ENCODE measurements at places on chromosomes 3 and 15. TPM values are rescaled to one million over a fixed set of nuclear protein-coding genes. Genes with fewer than 3 reads are reported as not detected.

Gene HDC
- polyA plus RNA-seq: 1.3 TPM

Gene CTXN2
- not detected for polyA plus RNA-seq

Gene GRK7
- 0.13 TPM for polyA plus RNA-seq

Gene GXYLT2
- 31.1 TPM for polyA plus RNA-seq

Gene SGO1
- polyA plus RNA-seq: 6.0 TPM

Gene SLC15A2
- 43.0 TPM for polyA plus RNA-seq

Gene SLC2A2
- polyA plus RNA-seq: not detected

DNA sequence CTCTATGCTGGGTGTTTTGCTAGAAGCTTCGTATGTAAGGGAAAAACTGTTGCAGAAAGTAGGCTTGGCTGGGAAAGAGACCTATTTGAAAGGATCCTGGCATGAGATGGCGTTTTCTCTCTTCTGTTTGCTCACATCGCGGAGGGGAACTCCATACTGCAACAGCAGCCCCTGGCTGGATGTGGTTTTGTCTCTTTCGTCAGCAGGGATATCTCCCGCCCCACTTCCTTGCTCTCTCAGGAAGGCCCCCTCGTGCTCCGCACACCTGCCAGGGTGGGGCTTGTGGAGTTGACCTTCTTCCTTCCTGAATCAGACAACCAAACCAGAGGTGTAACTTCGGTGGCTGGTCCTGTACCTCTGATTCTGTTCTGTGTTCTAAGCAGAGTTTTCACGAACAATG is 26.4 kb upstream of the MYZAP start:
- DNase-seq: no peak

DNA sequence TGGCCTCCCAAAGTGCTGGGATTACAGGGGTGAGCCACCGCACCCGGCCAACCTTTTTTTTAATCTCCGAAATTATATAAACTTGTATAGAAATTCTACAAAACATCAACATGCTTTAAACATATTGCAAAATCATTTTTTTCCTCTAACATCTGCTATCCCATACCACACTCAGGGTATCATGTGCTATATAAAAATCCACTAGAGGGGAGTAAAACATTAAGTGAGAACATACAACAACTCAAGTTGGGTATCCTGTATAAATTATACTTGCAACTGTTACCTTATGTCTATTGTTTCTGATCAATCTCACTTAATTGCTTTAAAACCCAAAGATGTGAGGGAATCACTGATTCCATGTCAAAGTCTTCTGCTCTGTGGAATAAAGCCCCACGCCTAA is 71.9 kb upstream of the FBN1 start:
- DNase-seq: no peak

DNA sequence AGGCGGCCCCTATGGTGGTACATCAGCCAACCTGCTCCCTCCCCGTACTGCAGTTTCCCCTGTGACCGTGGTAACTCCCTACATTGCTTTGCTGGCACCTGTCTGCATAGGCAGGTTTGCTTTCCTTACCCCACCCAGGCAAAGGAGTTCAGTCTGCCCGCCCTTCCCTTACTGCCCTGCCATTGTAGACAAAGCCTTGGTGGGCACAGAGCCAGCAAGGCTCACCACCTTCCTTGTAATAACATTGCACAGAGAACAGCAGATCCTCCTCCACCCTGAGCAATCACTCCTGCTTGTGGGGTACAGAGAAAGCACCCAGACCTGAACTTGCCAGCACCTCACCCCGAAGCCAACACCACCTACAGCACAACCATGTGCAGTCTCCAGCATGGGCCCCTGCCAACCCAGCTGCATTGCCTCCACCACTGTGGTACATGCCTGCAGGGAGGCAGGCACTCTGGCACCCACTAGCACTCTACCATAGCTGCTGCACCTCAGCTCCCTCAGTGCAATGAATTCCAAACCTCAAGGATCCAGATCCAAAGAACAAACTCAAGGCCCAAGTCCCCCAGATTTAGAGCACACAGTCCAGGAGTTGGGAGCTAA is 192.7 kb upstream of the KCNMB2 start:
- no peak for DNase-seq

GRCh38 chr3:181727341-181728032 is 15.8 kb downstream of the SOX2 start:
- DNase-seq: peak; percentile 60

- DNase-seq: no peak
Measured at GRCh38 chr15:25727116-25727515, 136.0 kb downstream of the ATP10A start.

DNA sequence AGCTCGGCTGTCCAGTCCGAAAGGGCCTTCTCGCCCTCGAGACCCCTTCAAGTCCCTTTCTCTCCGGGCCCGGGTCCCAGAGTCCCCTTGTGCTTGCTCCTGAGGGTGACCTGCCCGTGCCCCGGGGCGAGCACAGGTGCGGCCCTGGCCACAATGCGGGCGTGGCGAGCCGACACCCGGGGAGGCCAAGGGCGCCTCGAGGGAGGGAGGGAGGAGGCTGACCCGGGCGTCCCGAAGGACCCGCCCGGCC is 810 bp upstream of the MEF2A start:
- DNase-seq: no peak

DNA sequence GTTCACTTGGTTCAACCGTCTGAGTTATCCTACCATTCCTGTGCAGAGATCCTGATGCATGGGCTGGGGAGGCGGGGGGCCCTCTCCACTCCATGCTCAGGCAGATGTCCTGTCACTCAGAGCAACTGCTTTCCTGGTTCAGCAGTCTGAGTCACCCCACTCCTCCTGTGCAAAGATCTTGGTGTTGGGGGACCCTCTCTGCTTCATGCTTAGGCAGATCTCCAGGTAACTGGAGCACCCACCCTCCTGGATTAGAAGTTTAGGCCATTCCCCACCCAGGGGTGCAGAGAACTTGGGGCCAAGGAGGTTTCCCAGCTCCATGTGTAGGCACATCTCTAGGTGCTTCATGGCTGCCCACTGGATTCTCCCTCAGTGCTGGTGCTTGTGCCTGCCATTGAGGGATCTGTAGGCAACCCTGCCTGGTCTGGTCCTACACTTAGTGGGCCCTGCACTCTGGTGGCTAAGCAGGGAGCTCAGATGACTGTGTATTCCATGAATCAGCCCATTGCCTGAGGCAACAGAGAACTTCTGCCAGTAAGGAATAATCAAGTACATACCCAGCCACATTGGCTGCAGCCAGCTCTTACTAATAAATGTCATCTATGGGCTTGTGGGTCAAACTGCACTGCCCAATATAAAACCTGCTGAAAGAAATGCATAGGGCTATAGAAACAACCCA is 465.4 kb upstream of the THBS1 start:
- DNase-seq: no peak

DNA sequence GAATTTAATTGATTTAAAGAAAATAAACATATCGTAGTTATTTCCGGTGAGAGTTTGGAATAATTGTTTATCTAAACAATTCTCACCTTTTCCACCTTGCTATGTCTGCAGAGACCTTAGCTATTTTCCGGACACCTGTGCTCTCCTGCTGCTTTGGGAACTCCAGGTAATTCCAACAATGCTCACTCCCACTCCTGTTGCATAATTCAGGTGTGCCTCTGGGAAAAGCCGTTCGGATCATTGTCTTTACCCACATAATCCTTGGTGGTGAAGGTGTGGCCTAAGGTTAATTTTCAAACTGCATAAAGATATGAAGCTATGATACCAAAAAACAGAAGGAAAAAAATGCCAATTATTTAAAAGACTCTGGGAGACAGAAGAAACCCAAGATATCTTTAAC is 59.4 kb downstream of the LDHAL6B start:
- no peak for DNase-seq

DNA sequence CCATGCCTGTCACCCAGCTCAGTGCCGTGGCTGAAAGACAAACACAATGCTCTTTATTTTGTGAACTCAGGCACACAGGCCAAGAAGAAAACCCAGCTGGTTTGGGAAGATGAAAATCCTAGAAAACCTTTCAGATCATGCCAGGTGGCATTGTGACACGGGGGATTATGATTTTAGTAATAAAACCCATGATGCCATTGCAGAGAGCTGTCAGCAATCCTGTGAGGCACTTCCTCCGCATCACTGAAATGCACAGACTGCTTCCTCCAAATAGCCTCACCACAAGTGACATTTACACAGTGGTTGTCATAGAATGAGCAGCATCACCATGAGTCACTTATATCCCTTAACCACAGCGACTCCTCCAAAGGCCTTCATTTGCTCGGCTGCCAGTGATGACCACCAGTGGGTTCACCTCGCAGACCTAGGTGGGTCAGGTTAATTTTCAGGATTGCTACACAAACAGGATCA is 22.7 kb downstream of the ABHD6 start:
- no peak for DNase-seq

GRCh38 chr3:165643425-165643824 is 193.8 kb downstream of the BCHE start:
- DNase-seq: peak; percentile 59

DNA sequence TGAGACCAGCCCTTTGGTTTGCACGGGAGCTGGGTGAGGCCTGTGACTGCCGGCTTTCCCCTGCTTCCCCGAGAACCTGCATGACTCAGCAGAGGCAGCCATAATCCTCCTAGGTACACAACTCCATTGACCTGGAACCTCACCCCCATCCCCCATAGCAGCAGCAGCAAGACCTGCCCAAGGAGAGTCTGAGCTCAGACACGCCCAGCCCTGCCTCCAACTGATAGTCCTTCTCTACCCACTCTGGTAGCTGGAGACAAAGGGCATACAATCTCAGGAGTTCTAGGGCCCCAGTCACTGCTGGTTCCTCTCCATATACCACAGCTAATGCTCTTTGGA is 141.0 kb upstream of the ARHGEF26 start:
- no peak for DNase-seq

GRCh38 chr15:85717212-85717611 is 77.5 kb downstream of the KLHL25 start:
- DNase-seq: no peak

GRCh38 chr15:60626669-60627068 is 147.7 kb upstream of the ICE2 start:
- DNase-seq: no peak

- DNase-seq: no peak
Measured at GRCh38 chr3:151226825-151227224, 23.8 kb upstream of the GPR171 start.

- no peak for DNase-seq
Measured at GRCh38 chr3:187072102-187072501, 67.2 kb downstream of the RPL39L start.

- no peak for DNase-seq
Measured at GRCh38 chr15:31571676-31572075, 245.0 kb downstream of the KLF13 start.

- DNase-seq: no peak
Measured at GRCh38 chr15:95227235-95227634, 995.9 kb downstream of the MCTP2 start.

DNA sequence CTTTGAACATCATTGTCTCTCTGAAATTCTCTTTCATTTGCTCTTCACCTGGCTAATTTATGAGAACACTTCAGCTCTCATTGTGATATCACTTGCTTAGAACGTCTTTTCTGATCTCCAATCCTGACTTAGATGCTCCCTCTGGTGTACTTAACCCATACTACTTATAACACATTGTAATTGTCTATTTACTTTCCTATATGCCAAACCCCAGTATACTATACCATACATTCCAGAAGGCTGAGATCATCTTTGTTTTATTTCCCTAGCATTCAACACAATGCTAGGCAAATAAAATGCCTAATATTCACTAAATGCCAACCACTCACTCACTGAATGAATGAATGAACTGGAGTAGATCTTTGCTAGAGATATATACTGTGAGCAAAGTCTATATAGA is 27.0 kb upstream of the PEX5L start:
- no peak for DNase-seq

DNA sequence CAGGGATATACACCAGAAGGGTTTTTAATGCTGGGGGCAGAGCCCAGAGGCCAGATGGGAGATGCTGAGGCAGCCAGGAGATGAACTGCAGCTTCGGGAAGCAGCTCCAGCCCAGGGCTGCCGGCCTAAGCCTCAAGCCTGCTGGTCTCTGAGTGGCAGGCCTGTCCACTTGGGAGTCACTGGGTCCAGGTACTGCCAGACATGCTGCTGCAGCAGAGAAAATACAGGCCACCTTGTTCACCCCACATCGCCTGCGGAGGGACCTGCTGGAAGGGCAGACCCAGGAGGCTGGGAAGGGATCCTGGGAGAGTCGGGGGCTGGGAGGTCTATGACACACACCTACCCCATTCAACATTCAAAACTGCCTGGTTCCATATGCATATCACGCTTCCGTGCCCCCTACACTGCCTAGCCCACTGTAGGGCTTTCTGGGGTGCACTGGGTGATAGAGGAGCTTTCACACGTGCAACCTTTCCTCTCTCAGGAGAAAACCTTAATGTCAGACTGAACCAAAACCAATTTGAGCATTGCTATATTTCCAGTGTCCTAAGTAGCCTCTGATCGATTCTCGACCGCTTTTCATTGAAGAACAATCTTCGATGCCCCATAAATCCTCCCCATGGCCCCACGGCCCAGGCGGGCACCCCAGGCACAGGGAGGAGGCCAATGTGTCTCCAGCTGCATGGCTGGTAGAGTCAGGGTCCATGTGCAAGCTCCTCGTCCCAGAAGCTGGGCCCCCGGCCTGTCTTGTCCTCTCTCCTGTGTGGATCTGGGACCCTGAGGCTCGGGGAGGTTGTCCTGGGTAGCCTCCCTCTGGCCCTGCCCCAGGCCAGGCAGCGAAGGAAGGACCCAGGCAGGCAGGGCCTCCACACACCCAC is 147.4 kb downstream of the ATP10A start:
- DNase-seq: no peak

- no peak for DNase-seq
Measured at GRCh38 chr3:44016818-44017217, 224.9 kb upstream of the TOPAZ1 start.

DNA sequence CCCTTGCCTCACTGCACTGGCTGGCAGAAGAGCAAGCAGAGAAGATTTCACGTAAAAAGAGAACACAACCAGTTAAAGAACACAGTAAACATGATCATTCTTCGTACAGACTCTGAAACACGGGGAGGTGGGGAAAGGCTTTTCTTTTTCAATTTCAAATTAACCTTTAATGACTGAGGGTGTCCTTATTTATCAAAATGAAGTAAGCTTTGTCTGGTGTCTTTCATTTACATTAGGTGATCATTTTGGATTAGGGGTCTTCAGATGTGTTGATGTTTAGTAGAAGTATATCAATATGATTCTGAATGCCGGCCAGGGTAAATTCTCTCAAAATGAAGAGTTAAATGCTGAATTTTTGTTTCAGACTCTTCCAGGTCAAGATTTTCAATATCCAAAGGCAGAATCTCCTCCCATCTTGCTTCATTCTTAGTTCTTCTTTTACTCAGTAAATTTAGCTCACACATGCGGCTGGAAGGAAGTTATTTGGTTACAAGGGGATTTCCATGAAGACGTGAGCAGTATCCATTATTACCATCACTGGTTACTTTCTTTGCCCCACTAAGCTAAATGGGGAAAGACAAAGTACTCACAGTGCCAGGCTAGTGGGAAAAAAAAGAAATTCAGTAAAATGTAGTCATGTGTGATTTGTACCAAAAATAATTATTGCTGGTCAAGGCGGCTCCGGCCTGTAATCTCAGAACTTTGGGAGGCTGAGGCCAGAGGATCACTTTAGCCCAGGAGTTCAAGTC is 272.2 kb upstream of the NR2F2 start:
- DNase-seq: no peak

Data from muscle of back (tissue), 13 donors.